ENCODE measurements at places on chromosomes 4 and X.

GRCh38 chr4:74016068-74016467, 17.6 kb upstream of the CXCL5 start:
- DNase-seq: peak; percentile 65

GRCh38 chr4:79472693-79473438, 64.8 kb upstream of the GK2 start:
- no peak for DNase-seq

DNA sequence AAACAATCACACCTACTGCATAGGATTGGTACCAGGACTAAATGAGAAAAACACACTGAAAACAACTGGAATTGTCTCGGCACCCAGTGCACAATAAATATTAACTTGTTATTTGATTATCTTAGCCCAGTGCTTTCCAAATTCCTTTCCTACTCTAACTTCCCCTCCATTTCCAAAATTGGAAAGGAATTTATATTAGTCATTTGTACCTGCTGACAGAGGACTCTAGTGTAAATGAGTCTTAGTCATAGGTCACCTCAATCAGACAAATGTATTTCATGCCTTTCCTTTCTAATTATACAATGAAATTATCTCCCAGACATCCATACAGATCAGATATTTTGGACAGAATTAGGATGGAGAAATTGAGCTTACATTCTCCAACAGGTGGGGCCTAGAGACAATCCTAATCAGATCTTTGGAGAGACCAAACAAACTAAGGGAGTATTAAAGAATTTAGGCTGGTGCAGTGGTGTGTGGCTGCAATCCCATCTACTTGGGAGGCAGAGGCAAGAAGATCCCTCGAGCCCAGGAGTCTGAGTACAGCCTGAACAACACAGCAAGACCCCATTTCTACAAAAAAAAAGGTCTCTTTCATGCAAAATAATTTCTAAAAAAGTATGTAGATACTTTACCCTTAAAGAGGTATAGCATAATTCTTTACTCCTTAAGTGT, 10.1 kb downstream of the SH3D19 start:
- DNase-seq: peak; percentile 70

GRCh38 chr4:96473246-96473645, 633.4 kb downstream of the PDHA2 start:
- DNase-seq: no peak

GRCh38 chrX:46611658-46612362, 38.2 kb downstream of the CHST7 start:
- DNase-seq: no peak
